ENCODE measurements at places on chromosomes 5 and 9. TPM values are rescaled to one million over a fixed set of nuclear protein-coding genes. Genes with fewer than 3 reads are reported as not detected.

NR5A1 gene
- total RNA-seq, result not detected

DNA sequence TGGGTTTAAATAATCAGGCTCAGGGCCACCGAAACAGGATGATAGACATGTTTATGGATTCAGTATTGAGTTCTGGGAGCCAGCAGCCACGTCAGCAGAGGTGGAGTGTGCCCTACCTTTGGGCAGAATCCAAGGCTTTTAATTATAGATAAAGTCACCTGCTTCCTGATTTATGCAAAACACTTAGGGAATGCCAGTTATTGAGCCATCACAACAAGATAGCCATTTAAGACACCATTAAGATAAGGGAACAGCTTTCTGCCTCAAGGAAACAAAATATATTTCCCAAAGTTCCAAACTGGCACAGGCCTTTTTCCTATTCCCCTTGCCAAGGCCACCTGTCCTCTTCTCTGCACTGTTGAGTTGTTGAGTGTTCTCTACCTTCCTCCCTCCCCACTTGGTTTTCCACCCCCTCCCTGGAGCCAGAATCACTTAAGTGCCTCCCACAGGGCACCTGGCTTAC, 2.4 kb downstream of the CCL28 start:
- DNase-seq, result no peak

SYK gene
- total RNA-seq, result 6.5 TPM

CARTPT gene
- total RNA-seq, result not detected

DNA sequence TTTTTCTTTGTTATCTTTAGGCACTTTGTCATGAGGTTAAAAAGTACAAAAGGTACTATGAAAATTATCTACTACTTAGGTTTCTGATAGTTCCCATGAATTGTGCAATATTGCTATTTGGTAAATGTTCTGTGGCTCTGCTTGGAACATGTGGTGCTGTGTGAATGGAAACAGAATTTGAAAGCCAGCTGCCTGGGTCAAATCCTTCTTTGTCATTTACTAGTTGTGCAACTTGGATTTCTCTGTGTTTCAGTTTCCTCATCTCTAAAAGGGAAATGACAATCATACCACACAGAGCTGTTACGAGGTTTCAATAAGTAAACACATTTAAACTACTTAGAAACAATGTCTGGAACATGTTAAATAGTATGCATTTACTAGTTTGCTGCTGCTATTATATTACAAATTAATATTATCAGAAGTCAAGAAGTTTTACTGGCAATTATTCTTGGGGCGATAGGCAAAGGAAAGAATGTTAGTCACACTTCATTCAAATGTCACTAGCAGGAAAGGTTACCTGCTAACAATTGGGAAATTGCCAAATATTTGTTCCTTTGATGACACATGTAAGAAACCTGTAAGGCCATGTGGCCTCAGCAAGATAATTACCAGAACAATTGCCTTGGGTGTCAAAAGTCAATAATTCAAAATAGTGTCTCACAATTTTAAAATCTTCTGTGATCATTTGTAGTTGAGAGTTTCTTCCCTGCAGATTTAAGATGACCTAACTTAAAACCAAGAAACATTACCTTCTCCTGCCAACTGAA, 184.8 kb downstream of the KIAA0825 start:
- DNase-seq, result no peak

- DNase-seq, result no peak
Measured at GRCh38 chr9:88871669-88872068, 119.6 kb upstream of the S1PR3 start.

DNA sequence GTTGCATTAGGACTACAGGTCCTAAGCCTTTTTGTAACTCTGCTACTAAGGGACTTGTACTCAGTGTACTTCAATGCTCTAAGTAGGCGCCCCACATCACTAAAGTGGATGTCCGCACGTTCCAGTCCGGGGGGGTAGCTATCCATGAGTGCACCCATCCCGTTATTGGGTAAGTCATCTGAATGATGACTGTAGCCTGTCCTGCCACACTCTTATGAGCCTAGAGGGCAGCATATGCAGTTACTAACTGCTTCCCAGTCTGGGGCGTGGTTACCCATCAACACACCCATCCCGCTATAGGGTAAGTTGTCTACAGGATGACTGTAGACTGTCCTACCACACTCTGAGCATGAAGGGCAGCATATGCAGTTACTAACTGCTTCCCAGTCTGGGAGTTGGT, 1053.9 kb downstream of the PTPRD start:
- DNase-seq, result no peak

PCDHGB3 gene
- total RNA-seq, result 7.6 TPM

MARVELD2 gene
- 0.94 TPM for total RNA-seq

GRCh38 chr5:53490747-53491146, 10.3 kb downstream of the FST start:
- DNase-seq, result no peak

DNA sequence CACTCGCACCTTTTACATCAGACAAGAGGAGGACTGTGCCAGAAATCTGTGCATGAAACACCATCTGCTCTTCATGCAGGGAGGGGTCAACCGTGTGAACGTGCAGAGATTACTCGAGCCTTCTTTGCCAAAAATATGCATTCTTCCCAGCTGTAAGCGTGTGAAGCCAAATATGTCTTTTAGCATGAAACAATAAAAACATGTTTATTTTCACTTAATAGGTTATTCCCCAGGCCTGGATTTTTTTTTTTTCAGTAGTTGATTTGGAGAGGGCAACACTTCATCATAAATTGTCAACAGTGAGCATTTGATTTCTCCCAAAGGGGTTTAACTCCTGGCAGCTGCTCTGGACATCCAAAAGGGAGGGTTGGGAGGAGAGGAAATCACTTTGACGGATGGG, 23.8 kb downstream of the PLAC8L1 start:
- no peak for DNase-seq

LIX1 gene
- not detected for total RNA-seq

DNA sequence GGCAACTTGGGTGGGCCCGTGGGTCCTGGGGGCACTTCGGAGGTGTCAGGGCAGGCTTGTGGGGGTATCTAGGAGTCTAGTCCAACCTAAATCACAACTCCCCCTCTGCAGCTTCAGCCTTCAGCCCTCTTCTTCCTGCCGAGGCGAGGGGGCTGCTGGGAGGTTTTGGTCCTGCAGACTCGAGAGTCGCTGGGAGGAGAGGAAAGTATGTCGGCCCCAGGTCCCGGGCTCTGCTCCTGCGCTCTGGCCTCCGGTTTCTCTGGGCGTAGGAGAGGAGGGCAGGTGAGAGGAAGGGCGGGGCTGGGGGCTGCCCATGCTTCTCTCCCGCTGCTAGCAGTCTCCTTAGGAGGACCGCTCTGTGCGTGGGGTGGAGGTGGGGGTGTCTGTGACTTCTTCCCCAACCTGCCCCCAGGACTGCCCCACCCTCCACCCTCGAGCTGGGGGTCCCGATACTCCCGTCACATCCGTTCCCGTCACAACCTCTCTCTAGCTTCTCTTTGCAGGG, 139.8 kb upstream of the COL5A1 start:
- DNase-seq, result no peak

- no peak for DNase-seq
Measured at GRCh38 chr5:113224605-113225065, 210.2 kb downstream of the TSSK1B start.

- no peak for DNase-seq
Measured at GRCh38 chr9:16044579-16044881, 491.7 kb downstream of the CCDC171 start.

DNA sequence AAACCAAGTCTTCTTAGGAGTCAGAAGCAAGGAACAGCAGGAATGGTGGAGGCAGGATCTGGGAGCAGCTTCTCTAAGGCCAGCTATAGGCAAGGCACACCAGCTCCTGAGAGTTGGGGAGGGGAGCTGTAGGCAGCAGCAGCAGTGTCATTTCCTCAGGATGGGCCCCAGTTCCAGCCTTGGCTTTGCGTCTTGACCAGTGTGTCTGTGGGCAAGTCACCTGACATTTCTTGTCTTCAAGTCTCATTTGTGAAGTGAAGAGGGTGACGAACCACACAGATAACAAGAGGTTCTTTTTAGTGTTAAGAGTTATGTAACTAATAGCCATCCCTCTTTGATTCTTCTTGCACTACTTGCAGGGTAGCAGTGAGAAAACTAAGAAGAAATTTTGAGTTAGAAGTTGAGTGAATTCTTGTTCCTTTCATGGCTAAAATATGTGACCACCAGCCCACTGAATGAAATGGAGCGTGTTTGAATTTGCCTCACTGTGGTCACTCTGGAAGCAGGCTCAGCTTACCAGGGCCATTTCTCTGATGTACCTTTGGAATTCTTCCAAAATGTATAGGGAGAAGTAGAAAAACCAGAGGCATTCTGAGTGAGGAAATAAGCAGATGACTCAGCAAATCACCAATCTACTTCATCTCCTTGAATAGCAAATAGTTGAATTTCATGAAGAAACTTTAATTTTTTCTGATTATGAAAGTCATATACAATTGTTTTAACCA, 42.4 kb downstream of the RHOBTB3 start:
- DNase-seq, result no peak

GRCh38 chr5:143057580-143057999, 287.4 kb downstream of the ARHGAP26 start:
- DNase-seq, result no peak

DNA sequence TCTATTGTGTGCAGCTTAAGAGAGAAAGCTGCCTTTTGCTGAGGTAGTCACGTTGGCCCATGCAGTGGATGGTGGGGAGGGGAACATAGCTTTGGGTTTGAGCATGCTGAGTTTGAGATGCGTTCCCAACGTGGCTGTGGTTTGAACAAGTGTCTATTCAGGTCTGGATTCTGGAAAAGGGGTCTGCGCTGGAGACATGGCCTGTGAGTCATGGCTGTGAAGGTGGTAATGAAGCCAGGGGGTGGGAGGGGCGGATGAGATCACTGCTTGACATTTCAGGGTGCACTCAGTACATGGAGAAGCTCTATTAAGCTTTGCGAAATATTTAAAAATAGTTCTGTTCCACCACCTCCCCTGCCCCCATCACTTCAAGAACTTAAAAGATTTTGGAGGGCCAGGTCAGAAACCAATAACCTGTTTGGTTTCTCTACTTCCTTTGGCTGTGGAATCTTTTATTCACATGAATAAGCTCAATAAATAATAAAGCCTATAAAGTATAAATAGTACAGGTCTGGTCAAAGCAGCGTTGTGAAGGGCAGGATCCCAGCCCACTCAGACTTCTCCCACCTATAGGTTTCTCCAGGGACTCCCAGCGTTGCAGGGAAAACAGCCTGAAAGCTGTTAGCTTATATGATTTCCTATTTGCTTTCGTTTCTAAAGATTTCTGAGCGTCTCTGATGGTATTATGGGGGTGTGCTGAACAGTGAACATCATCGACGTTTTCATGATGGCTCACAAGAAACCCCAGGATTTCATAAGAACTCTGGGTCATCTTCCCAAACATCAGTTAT, 189.9 kb downstream of the NSG2 start:
- no peak for DNase-seq
